HTR-8/SVneo (cell line): ENCODE measurements at places on chromosomes 7 and 10.

GRCh38 chr7:463817-464453 lies 55.7 kb downstream of the PDGFA start:
- no peak for DNase-seq

DNA sequence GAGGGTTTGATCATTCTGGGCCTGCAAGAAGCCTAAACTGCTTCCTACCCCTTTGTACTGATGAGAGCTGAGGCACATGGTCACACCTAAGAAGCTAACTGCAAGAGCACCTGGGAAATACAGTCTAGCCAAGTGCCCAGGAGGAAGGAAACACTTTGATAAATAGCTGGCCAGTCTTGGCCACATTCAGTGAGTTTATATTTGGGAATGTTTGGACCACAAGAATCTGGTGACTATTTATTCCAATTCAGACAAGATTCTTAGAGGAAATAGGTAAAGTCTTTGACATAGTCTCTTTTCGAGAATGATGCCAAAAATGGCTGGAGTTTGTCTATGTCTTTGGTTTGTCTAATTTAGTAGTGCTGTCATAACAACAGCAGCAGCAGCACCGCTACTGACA lies 213.6 kb downstream of the KIF20B start:
- no peak for DNase-seq

GRCh38 chr7:137818036-137818435 lies 28.7 kb downstream of the DGKI start:
- DNase-seq, result no peak

DNA sequence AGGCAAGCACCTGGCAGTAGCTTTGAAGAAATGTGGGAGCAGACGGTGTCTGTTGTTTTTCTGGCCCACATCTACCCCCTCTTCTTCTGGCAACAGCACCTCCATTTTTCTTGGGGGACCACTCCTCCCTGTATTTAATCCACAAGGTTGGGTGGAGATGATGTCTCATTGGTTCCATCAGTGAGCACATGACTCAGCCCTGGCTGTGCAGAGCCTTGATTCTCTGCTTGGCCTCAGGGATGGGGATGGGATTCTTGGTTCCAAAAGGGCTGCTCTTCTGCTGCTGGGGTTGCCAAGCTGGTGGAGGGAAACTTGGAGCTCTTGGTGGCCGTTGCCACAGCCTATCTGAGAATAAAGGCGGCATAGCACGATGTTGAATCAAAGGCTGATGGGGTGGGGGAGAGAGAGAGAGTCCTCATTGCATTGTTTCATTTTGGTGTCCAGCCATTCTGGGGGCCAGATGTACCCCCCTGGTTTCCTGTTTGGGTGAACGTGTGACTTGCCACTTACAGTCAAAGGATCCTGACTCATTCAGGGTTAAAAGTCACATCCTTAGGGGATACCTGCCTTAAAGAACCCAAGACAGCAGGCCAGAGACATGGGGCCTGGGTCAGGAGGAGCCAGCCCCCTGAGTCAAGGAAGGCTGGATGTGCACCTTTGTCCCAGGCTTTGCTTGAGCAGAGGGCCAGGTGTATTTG lies 25.9 kb downstream of the GRK5 start:
- DNase-seq, result no peak

DNA sequence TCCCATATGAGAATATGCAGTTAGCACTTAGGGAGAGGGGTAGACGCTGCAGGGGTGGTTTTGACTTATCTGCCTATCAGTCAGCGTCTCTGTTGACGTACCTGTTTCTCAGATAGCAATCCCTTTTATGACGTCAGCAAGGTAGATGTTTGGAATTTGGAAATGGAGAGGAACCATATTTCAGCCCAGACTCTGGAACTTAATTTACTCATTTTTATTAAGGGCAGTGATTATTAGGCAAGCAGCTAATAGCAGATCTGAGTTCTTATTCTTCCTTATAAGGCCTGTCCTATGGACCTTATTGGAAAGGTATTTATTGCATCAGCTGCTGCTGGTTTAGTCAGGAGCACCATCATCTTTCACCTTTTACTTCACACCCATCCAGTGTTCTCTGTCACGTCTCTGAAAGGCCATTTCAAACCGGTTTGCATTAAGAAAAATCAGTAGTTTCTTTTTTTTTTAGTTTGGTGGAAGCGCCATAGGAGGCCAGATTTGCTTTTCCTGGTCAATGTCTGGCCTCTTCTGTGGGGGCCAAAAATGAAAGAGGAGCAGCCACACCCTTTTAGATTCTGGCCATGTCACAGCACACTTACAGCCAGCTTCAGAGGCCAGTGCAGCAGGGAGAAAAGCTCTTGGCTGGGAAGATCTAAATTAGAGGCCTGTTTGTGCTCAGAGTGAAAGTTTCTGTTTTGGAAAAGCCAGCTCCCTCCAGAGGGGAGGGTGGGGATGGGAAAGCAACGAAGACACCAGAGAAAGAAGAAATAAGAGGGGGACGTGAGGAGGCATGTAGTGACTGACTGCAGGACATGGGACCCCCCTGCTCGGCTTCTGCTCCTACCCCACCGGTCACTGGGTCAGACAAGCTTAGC lies 146.3 kb downstream of the TCF7L2 start:
- DNase-seq, result no peak

GRCh38 chr10:70909326-70909935 lies 21.1 kb upstream of the PCBD1 start:
- no peak for DNase-seq

- peak; percentile 79 for DNase-seq
Observed at GRCh38 chr10:46284286-46285229, 2.2 kb upstream of the ANTXRL start.

DNA sequence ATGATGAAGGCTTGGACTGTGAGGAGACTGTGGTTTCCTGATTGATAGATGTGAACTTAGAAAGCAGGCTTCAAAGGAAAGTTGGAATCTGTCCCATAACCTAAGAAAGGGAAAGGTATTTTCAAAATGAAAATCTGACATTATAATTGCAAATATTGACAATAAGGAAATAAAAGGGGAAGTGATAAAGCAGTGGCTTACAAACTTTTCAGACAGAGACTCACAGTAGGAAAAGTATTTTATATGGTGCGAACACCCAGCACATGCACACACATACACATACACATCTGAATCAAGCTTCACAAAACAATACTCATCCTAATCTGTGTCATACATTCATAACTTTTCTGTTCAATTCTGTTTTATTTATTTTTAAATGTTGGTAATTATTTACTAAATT lies 4.8 kb downstream of the PON1 start:
- DNase-seq, result no peak

DNA sequence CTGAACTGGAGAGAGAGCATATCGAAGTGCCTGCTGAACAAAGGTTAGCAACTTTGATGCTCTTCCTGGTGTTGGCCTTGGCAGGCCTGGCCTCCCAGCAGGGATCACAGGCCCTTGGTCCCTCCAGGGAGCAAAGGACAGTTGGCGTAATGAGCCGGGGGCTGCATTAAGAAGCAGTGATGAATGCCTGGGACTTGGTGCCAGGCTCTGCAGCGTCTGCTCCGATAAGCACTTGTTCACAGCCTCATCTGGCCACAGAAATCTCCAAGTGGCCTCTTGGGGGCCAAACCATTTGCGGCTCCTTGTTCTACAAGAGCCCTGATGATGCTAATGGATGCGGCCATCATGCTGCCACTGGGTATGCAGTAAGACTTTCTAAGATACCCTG lies 31.8 kb downstream of the CRHR2 start:
- no peak for DNase-seq

DNA sequence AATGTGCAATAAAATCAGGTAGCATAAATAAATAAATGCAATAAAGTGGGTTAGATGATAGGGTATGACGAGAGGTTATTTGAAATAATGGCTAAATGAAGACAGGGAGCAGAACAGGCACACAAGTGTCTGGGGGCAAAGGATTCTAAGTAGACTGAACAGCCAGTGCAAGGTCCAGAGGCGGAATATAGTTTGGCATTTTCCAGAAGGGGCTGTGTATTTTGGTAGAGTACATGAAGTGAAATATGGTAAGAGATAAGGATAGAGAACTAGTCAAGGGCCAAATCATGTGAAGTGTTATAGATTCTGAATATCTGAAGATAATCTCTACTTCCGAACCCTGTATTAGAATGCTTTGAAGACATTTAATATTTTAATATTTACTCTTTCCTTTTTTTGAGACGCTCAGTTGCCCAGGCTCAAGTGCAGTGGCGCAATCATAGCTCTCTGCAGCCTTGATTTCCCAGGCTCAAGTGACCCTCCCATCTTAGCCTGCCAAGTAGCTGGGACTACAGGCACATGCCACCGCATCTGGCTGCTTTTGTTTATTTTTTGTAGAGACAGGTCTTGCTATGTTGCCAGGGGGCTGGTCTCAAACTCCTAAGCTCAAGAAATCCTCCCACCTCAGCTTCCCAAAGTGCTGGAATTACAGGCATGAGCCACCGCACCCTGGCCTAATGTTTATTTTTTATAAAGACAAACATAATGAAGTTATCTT lies 44.4 kb upstream of the CD36 start:
- DNase-seq, result no peak

DNA sequence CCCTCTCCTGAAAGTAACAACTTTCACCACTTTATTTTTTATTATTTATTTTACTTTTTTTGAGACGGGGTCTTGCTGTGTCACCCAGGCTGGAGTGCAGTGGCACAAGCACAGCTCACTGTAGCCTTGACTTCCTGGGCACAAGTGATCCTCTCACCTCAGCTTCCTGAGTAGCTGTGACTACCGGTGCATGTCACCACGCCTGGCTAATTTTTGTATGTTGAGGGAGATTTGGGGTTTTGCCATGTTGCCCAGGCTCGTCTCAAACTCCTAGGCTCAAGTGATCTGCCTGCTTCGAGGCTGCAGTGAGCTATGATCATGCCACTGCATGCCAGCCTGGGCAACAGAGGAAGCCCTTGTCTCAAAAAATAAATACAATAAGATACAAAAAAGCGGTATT lies 14.9 kb upstream of the SLIT1 start:
- DNase-seq, result no peak

- no peak for DNase-seq
Observed at GRCh38 chr7:74430961-74431466, 22.7 kb upstream of the GTF2IRD1 start.

DNA sequence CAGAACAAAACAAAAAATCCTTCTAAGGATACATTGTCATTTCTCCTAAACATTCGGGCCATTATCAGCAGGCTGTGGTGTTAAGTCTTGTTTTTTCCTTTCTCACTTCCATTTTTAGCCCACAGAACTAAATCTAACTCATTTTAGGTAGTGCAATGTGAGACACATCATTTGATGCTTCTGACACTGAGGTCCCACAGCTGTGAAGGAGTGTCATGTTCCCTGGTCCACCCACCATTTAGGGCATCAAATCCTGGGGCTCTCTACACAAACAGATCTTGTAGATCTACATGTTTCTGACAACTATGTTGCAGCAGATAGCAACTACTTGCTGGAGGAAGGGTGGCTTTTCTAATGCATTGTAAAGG lies 232.5 kb upstream of the IGFBP3 start:
- DNase-seq, result no peak

DNA sequence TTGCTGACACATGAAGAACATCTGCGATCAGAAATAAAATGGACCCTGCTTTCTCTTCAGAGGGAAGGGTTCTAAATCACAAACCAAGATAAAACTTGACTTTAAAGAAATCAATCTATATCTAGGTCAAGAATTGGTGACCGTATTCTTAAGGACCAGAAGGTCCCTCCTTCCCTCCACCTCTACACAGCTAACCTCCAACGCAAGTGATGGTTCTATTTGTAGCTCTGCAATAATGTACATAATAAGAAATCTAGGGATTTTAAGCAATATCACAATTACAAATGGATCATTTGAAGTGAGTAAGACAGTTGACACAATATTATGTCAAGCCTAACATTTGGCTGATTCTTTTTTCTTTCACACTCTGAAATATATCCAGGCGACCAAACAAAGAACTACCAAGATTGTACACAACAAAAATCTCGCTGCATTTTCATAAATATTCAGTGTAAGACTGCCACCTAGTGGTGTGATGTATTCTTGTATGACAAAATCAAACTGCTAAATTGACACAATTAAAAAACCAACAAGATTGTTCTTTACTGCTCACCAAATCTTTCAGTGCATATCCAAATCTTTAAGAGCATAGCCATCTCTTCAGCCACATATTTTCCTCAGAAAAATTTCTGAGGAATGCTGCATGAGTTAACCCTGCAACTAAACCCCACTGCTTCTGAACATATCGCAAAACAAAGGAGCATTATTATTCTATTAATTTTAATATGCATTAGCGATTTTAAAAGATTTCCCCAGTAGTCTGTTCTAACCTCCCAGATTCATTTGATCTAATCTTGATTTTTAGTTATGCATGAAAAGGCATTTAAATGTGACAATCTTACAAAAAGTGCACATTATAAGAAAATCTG lies 44.5 kb downstream of the ICA1 start:
- DNase-seq, result peak; percentile 55

GRCh38 chr10:8194050-8194449 lies 139.6 kb downstream of the GATA3 start:
- no peak for DNase-seq

- no peak for DNase-seq
Observed at GRCh38 chr7:100433592-100434296, 2.6 kb downstream of the PPP1R35 start.

GRCh38 chr7:128879939-128880746 lies 17.5 kb downstream of the ATP6V1F start:
- DNase-seq, result peak; percentile 79

GRCh38 chr7:18320971-18321567 lies 174.5 kb upstream of the HDAC9 start:
- peak; percentile 13 for DNase-seq

DNA sequence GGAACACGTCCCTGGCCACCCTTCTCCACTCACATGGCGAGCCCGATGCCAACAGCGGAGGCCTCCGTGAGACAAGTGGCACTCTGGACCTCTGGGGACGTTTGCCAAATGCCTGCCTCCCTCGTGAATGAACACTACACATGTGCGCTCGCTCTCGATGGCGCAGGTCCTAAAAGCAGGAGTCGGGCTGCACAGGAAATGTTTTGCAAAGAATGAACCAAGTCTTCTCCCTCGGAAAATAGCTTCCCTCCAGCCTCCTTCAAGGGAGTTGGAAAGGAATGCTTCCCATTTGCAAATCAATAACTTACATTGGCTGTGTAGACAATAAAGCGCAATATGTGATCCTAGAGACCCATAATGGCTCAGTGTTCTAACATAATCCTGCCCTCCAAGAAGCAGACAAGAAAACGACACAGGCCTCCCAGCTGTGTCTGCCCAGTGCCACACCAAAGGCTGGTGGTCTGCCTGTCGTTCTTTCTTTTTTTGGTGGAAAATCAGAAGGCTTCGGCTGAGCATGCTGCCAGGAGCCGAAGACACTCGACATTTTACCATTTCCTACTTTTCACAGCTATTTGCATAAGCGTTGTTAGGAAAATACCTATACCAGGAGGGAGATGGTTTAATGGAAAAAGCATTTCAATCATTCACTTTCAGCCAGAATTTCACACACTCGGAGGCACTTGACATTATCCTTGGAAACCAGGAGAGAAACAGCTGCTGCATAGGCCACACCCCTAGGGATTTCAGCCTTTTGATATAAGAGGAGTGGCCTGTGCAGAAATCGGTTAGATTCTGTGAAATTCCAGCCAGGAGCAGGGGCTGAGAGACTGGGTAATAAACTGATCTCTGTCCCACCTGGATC lies 38.4 kb downstream of the ATXN7L1 start:
- no peak for DNase-seq

GRCh38 chr7:50335795-50336754 lies 31.6 kb downstream of the IKZF1 start:
- no peak for DNase-seq
